ENCODE measurements at places on chromosomes 1 and 21.

- DNase-seq, result no peak
Measured at GRCh38 chr21:23718446-23719285, 1888.6 kb downstream of the MRPL39 start.

DNA sequence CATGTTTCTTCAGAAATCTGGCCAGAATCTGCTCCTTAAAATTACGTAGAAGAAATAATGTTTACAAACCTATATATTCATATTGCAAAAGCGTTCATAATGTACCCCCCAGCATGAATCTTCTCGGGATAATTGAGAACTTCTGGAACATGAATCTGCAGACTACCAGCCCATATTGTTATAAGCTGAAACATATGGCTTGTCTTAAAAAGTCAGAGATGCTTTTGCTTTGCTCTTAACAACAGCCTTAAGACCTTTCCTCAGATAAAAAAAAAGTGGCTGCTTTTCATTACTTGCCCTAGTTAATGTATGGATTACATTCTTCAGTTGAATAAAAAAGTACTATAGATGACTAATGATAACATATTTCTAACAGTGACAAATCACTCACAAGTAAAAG, 15.0 kb upstream of the ZZZ3 start:
- no peak for DNase-seq

DNA sequence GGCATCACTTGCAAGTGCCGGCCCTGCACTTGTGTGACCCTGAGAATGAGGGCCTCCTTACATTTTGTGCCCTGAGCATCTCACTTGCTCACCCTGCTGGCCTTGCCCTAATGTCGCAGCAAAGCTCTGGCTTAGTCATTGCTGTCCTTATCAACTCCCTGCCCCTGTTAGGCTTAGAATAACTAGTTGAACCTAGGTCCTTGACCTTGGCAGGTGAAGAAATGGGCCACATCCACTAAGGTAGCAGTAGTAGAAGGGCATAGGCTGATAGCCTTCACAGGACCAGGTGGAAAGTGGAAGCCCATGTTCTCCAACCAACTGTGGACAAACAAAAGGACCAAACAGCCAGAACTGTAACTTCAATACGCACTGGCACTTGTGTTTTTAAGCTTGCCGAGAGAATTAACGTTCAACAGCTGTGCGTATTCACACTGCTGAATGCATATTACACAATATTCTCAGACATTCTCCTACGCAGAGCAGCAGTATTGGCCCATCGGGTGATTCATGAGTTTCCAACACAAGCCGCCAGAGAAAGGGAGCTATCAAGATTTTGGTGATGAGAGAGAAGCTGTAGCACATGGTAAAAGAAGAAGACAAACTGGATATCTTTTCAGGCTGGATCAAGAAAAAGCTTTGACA, 27.7 kb upstream of the PTGFRN start:
- peak; percentile 40 for DNase-seq

DNA sequence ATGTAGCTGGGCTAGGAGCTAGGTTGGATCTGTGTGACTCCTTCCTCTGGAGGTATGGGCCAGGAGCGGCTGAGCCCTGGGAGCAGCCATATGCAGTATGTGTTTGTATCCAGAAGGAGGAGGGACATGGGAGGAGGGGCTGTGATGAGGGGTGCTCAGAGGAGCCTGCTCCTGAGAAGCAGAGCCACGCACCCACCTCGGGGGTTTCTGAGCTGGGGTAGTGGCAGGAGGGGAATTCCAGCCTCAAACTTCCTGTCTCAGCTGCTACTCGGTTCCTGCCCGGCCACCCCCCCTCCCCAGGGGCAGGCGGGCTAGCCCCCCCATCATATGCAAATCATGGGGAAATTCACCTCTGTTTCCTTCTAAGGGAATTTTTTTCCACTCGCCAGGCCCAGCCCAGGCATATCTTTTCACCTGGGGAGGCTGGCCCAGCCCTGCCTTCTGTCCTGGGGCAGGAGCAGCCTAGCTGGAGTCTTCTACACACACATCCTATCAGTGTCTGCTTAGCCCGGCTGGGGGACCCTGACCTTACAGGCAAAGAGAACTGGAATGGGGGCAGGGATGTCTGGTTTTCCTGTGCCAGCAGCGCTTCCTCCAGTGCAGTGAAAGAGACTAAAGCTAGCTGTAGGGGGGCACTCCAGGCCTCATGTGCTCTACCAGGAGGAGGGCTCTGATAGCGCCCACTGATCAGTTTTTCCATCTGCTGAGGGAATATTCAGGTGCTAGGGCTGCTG, 3.0 kb downstream of the ZC3H12A start:
- peak; percentile 86 for DNase-seq

DNA sequence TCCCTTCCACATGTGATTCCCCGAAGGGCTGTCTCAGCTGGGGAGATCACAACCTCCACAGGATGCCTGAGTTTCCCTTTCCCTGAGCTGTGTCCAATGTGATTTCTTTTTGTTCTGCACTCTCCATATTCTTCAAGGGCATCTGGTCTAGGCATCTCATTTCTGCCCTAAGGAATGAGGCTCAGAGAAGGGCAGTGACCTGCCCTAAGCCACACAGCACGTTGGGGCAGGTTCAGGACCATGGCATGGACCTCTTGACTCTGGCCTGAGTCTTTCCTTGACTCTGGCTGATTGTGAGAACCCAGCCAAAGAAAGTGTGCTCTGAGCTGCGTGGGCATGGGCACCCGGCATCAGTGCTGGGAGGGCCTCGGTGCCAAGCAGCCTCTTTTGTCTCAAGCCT, 590.3 kb downstream of the PTPRU start:
- DNase-seq, result no peak

- DNase-seq, result no peak
Measured at GRCh38 chr1:222852326-222852725, 37.5 kb downstream of the DISP1 start.

GRCh38 chr1:3221112-3222041, 152.4 kb downstream of the PRDM16 start:
- DNase-seq, result no peak

DNA sequence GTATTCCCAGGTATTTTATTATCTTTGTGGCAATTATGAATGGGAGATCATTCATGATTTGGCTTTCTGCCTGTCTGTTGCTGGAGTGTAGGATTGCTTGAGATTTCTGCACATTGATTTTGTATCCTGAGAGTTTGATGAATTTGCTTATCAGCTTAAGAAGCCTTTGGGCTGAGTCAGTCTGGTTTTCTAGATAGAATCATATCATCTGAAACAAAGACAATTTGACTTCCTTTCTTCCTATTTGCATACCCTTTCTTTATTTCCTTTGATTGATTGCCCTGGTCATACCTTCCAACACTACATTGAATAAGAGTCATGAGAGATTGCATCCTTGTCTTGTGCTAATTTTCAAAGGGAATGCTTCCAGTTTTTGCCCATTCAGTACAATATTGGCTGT, 8.0 kb downstream of the OR2L3 start:
- no peak for DNase-seq

DNA sequence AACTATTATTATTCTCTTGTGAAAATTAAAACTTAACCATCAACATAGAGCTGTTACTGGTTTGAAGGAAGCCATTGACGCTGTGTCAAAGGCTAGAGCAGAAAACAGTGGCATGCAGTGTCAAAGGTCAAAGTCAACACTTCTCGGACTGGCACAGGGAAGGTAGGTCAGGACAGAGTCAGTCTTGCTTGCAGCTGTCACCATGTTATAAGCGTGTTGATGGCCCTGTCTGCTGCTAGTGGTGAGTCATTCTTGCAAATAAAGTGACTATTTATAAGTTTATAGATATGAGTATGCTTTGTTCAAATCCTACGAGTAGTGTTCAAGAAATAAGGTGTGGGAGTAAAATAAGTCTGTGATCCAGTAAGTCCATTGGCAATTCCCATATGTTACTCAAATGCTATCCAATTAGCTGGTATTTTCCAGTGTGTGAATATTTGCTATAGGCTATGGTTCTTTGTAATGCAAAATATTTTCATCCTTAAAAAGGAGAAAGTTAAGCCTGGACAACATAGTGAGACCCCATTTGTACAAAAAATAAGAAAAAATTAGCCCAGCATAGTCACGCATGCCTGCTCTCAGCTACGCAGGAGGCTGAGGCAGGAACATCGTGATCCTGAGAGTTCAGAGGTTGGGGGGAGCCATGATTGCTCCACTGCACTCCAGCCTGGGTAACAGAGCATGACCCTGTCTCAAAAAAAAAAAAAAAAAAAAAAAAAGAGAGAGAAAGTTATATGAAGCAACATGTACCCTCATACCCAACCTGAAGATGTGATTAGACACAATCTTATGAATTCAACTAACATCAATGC, 26.3 kb upstream of the TINAGL1 start:
- no peak for DNase-seq

- no peak for DNase-seq
Measured at GRCh38 chr1:12188115-12188514, 21.3 kb downstream of the TNFRSF1B start.

- no peak for DNase-seq
Measured at GRCh38 chr1:80225510-80225909, 1219.0 kb upstream of the ADGRL4 start.

GRCh38 chr1:222730866-222731265, 6.1 kb upstream of the FAM177B start:
- no peak for DNase-seq

DNA sequence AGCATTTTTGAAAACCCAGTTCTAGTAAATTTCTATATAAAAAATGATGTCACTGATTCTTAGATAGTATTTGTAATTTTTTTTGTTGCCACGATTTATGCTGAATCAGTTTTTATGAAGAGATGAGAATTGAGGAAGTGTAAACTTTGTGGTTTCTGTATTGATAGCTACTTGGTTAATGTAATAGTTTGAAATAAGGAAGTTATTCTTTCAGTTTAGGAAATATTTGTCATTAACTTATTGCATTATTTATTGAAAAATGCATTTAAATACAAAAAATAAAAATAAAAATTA, 97.8 kb downstream of the ZFYVE9 start:
- DNase-seq, result no peak

DNA sequence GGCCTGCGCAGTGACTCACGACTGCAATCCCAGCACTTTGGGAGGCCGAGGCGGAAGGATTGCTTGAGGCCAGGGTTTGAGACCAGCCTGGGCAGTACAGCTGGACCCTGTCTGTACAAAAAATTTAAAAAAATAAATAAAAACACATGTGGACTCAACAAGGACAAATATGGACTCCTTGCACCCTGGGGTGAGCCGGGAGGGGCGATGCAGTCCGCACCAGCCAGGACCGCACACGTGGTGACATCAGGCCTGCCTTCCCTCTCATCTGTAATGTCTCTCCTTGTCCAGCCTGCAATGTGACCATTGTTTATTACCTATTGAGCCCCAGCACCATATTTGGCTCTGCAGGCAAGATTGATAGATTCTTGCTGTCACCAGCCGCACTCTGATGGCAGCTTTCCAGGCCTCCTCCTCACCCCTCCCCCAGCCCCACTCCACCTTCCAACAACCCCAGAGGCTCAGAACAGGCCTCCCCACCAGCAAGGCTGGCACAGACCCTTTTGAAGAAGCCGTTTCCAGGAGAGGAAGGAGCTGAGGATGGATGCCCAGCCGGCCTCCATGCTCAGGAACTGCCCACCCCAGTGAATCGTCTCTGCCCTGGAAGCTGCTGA, 55.2 kb downstream of the IRF2BP2 start:
- no peak for DNase-seq

DNA sequence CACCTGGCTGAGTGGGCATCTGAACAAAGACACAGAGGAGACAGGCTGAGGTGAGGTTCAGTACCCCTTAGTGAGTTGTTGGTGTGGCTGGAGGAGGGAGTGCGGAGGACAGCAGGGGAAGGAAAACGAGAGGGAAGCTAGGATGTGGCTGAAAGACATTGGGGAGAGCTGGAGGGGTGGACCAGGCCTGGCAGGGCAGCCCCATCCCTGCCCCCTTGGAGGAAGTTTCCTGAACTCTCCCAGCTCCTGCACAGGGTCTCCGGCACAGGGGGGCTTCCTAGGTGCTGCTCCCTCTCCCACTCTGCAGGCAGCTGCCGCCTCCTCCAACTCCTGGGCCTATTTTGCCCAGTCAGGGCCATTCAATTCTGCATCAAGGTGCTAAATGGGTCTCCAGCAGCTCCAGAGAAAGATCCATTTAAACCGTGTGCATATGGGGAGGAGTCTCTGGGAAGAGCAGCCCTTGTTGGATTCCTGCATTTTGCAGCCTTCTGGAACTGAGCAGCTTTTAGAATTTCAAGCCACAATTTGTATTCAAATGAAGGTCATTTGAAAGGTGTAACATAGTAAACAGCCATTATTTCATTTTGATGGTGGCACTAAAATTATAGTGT, 193.9 kb downstream of the CAMTA1 start:
- no peak for DNase-seq

- DNase-seq, result no peak
Measured at GRCh38 chr1:65421351-65422025, 1.0 kb downstream of the LEPR start.

DNA sequence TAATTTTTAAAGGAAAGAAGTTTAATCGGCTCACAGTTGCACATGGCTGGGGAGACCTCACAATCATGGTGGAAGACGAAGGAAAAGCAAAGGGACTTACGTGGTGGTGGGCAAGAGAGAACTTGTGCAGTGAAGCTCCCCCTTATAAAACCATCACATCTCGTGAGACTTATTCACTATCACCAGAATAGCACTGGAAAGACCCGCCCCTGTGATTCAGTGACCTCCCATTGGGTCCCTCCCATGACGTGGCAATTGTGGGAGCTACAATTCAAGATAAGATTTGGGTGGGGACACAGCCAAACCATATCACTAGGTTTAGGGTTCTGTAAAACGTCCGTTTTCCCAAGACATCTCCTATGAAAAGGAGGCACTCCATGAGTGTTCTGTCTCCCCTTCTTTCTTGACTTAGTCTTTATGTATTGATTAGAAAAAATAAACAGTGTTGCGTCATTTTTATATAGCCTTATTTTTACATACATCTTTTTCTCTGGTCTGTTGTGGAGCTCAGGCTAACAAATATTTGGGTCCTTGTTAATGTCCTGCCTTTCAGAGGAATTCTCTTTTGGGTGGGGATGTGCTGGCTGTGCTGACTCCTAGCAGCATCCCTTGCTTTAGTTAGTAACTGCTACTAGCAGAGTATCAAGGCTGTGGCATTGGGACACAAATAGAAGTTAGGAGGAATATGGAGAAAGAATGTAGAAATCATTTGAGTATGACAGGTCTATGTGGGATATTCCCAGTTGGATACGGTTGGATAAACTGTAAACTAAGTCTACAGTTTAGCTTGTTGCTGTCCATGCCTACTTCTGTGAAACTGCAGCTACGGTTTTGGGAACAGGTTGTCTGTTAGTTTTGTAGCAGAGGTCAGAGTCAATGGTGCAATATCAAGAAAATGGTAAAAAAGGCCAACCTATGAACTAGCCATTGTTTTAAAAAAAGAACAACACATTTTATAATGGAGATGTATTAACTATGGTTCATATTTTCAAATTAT, 23.5 kb downstream of the BACH1 start:
- no peak for DNase-seq

- DNase-seq, result no peak
Measured at GRCh38 chr1:12754738-12755137, 8.7 kb downstream of the CFAP107 start.

DNA sequence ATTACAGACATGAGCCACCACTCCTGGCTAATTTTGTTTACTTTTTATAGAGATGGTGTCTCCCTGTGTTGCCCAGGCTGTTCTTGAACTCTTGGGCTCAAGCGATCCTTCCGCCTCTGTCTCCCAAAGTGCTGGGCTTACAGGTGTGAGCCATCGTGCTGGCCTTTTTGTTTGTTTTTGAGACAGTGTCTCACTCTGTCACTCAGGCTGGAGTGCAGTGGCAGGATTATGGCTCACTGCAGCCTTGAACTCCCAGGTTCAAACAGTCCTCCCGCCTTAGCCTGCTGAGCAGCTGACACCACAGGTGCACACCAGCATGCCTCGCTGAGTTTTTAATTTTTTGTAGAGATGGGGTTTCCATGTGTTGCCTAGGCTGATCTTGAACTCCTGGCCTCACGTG, 49.1 kb downstream of the ADARB1 start:
- DNase-seq, result no peak

Measured in stimulated activated CD4-positive, alpha-beta T cell treated with anti-CD3 and anti-CD28 coated beads, Interleukin-2, amount 100 ng/mL, for 24 hours (primary cell).